ENCODE measurements at places on chromosomes 3 and 15.
A peak's percentile ranks its signal among the peaks of the same experiment; 100 is the strongest.

GRCh38 chr3:35936571-35936970, 297.2 kb downstream of the ARPP21 start:
- DNase-seq, result no peak

DNA sequence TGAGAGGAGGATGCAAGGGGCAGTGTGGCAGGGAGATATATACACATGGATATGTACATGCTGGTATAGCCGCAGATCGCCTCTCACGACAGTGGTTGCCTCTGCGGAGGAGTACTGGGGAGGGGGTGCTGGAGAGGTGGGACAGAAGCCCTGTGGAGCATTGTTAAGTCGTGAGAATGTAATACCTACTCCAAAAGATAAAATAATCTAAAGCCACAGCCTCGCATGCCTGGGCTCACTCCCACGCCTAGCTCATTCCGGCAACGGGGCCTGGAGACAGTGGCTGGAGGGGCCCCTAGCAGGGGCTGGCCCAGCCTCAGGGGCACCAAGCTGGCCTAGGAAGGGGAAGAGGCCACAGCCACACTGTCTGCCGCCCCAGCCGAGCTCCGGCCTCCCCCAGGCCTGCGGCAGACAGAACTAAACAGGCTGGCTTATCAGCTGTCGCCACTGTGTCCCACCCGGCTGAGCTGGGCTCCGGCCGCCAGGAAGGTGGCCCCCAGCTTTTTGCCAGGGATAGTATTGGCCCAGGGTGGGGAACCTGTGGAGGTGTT, 65.1 kb upstream of the LCTL start:
- DNase-seq, result no peak

GRCh38 chr3:170353485-170353884, 4.0 kb upstream of the SKIL start:
- DNase-seq, result no peak

DNA sequence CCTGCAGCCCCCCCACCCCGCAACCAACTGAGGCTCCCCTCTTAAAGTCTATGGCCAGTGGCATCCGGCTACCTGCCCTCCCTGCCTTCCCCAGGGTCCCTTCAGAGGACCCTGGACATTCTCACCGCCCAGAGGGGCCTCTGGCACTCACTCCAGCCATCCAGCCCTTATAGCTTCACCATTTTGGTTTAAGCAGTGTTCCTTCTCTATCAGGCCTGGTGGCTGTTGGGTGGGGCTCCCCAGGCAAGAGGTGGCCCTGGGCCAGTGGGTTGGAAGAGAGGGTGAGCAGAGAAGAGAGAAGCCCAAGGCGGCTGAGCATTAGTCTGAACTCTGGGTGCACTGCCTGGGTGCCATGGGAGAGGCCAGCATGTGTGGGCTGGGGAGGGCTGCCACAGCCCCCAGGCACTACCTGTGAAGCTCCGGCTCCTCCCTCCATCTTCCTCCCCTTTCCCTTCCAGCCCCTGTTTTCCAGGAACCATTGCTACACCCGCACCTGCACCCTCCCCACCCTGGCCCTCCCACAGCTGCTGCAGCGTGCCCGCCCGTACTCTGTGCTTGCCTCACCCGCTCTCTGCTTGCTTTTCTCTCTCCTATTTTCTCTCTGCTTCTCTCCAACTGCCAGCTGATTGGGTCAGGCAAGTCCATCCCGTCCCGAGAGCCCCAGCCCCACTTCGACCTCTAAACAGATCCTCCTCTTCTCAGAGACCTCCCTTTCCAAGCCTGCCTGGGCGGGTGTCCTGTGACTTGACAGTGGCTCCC, 168.2 kb downstream of the TBC1D2B start:
- no peak for DNase-seq

DNA sequence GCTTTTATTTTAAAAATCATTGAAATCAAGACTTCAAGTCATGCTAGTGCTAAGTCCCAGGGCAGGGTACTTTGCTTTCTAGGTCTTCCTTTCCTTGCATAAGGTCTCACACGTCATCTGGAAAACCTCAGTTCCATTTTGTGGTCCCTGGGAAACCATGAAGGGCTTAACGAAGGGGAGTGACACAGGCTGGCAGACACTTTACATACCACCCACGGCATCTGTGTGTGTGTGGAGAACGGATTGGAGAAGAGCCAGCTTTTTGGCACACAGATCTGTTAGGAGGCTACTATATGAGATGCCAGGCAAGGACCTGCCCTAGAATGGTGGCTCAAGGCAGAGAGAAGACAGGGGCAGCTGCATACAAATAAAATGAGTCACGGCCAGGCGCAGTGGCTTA, 107.5 kb upstream of the NSMCE3 start:
- DNase-seq, result no peak

GRCh38 chr15:52491472-52491871, 37.2 kb downstream of the MYO5A start:
- no peak for DNase-seq

- no peak for DNase-seq
Observed at GRCh38 chr15:101169495-101170071, 82.3 kb downstream of the CHSY1 start.

DNA sequence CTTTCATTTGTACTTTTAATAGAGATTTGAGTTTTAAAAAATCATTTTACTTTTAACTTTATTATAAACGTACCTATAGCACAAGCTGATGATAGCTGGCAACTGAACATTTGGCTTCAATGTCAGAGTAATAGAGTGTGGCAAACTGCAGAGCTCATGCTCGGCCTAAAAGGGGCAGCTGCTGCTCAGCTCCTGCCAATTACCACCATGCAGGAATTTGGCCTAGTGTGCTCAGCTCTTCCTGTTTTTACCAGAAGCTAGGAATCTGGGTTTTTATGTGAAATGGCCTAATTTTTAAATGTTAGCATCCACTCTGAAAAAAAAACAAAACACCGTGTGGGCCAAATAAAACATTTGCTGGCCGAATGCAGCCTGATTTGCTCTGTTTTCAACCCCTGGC, 1.8 kb downstream of the IFT122 start:
- DNase-seq, result no peak

GRCh38 chr15:67240235-67241131, 14.0 kb downstream of the AAGAB start:
- DNase-seq, result no peak

DNA sequence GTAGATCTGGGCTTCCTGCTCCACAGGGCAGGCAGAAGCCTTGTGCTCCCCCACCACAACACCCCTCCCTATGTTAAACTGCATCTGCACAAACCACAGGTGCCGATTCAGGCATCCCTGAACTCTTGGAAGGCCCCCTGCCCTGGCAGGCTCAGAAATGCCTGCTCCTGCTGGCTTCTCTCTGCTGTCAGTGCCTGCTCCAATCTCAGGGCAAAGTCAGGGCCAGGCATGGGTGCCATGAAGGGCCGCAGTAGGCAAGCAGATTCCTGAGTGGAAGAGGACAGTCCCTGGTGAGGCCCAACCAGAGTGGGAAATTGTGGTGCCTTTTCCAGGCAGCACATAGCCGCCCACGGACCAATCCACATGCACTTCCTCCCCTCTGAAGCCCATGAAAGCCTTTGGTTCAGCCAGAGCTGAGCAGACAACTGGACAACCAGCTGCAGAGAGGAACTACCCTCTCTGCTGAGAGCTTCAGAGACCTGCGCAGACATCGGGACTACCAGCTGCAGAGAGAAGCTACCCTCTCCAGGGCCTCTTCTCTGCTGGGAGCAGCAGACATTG, 13.6 kb downstream of the PRR20G start:
- DNase-seq, result no peak

DNA sequence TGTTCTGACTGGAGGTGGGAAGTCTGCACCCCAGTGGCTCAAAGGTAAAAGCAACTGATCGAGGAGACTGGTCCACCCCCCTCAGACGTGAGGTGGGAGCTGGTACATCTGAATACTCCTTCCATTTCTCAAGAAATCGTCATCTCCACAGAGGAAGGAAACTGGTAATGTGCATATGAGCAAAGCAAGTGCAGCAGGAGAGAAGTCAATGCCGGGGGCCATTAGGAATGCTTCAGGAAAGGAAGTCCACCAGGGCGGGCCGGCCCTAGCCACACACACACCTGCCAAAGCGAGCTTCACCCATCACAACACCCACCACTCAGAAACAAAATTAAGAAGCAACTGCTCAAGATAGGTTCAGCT, 8.5 kb downstream of the TBC1D2B start:
- DNase-seq, result no peak

DNA sequence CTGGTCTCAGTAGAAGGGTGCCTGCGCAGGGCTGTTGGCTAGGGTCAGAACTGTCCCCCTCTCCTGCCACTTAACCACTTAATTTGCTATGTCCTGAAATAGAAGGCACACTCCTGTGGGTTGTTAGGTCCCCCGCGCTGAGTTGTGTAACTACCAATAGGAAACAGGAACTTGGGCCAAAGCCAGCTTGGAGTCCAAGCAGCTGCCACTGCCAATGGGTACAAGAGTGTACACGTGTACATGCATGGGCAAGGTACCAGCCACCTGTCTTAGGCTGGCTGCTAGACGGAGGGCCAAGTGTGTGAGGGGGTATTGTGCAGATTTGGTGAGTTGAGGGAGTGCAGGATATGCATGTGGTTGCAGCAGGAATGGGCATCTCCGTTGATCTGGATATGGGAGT, 29.7 kb upstream of the POLG start:
- DNase-seq, result no peak

DNA sequence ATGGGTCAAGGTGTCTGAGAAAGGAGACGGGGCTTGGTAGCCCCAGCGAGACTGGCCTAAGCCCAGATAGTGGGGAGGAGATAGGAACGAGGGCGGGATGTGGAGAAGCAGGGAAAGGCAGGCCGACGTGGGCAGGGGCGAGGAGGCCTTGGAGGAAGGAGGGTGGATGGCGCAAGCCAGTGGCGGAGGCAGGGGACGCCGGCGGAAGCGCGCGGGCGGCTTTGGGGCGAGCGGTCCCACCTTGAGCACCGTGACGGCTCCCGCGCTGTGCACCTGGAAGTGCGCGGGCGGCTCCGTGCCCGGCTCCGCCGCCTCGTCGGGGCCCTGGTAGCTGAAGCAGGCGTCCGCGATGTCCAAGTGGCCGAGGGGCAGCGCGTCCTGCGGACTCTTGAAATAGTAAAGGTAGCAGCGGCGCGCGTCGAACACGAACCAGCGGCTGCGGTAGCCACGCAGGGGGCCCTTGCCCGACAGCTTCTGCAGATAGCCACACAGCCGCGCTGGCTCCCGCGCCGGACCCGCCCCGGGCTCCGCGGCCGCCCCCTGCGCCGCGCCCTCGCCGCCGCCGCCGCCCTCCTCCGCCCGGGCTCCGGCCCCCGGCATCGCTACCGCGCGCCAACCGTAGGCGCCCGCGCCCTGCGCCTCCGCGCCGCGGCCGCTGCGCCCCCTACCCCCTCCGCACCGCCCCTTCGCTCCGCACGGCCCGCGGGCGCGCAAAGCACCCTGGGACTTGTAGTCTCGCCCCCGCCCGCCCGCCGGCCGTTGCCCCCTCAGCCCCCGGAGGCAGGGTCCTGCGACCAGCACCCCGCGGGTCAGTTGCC, at the start of gene TBC1D2B:
Gene TBC1D2B (minus strand): TSS at position 659 of the 818 bp plus-strand sequence. CDS start 59 bp downstream, at position 600.
- DNase-seq, result peak; percentile 68

GRCh38 chr15:71248386-71248785, 133.1 kb downstream of the THSD4 start:
- no peak for DNase-seq

DNA sequence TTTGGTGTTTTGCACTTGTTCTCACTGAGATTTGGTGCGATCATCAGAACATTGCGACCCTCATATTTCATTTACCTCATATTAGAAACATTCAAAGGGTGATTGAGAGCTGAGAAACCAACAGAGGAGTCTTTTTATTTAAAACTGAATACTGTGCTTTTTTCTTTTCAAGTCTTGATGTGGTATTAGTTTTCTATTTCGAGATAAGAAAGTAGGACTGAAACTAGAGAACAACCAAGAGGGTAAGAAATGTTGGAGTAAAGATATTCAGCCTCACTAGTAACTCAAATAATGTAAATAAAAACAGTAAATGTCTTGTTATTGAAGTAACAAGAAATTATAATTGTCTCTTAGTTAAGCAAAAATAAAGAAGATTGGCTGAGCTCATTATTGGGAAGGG, 26.5 kb downstream of the EFHB start:
- no peak for DNase-seq

GRCh38 chr3:149529099-149529498, 54.6 kb downstream of the TM4SF4 start:
- no peak for DNase-seq

DNA sequence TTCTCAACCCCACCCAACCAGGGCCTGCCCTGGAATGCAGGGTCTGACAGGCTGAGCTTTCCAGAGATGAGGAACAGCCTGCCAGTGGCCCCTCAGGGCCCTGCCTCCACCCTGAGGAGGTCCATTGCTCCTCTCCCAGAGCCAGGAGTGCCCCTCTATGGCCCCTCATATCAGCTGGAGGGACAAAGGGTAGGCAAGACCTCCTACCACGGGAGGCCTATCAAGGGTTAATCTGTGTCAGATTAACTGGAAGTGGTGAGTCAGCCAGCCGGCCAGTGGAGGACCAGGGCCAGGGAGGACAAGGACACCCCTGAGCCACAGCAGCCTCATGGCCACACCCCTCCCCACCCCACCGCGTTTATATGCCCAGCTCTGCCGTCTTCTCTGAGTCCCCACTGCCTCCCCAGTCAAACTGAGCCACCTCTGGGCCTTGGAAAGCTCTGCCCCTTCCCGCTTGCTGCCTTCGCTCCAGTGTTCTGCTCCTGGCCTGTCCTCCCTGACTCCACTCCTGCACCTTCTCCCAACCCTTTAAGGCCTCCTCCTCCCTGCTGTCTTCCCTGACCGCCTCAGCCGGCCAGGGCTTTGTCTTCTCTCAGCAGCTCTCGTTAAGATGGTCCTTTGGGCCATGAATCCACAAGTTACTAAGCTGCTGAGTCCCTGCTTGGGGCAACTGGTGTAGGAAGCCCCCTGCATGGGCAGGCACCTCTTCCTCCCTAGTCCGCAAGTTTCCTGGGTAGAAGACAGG, 6.5 kb downstream of the CCDC33 start:
- no peak for DNase-seq

DNA sequence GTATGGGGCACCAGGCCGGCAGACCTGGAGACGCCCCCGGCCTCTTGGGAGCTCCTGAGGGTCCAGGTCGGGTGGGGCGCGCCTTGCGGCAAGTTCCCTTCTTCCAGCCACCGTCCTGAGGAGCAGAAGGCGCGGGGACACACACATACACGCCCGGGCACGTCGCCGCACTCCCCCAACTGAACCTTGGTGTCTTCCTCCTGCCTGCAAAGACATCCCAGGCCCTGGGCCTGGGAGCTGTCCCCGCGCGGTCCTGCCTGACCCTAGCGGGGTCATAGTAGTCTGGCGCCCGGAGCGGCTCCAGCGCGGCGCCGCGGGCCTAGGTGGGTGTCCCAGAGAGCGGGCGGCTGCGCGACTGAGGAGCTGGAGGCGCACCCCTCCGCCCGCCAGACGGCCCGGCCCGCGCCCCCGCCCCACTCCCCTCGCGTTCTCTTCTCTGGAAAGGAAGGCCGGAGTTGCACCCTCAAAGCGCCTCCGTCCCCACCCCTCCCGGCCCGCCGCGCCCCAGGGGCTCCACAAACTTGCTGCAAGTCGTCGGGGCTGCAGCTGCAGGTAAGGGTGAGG, 185.9 kb upstream of the LINGO1 start:
- DNase-seq, result no peak

DNA sequence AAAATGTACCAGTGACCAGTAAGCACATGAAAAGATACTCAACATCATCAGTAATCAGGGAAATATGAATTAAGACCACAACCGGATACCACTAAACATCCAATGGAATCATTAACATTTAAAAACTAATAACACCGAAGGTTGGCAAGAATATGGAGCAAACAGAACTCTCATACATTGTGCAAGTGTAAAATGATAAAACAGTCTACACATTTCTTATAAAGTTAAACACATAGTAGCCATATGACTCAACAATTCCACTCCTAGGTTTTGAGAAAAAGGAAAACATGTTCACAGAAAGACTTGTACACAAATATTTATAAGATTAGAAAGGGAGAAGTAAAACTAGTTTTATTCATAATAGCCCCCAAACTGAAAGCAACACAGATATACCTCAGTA, 60.3 kb upstream of the SLCO2A1 start:
- no peak for DNase-seq
